ENCODE measurements at places on chromosomes 3 and 15.

- DNase-seq, result no peak
Observed at GRCh38 chr3:23624305-23624704, 181.4 kb upstream of the UBE2E1 start.

DNA sequence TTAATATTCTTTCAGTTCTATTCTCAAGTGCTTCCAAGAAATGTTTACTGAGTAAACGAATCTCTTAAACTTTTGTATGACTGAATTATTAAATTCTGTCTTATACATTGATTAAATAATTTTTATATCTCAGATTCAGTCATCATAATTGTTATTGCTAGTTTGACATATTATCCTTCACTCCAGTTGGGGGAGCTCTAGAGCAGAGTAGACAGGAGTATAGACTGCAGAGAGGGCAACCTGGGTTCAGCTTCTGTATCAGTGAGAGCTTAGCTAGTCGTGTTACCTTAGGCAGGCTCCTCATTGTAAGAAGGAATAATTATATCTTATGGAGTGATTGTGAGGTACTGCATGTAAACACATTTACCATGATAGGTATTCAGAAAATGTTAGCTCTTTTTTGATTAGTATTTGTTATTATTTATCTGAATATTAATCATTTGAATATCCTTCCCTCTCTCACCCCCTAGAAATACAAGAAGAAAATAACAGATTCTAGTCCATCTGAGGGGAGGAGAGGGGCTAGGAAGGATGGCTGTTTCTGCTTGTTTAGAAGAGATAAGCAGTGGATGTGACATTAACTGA is 31.0 kb upstream of the ZCWPW2 start:
- peak; percentile 30 for DNase-seq

DNA sequence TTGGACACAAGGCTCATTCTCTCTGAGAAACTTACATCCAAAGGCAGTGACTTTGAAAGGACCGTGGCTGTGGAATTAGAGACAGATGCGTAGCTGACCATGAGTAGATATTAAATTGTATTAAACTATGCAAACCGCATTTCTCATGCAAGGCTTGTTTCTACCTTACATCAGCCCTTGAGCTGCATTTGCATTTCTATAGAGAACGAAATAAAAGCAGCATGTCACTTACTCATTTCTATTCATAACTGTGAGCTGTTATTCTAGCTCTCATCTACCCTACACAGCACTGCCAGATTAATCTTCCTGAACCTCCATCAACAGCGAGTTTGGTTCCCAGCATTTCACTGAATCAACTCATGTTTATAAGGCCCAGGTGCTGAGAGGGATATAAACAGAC is 72.3 kb downstream of the THSD4 start:
- DNase-seq, result no peak

DNA sequence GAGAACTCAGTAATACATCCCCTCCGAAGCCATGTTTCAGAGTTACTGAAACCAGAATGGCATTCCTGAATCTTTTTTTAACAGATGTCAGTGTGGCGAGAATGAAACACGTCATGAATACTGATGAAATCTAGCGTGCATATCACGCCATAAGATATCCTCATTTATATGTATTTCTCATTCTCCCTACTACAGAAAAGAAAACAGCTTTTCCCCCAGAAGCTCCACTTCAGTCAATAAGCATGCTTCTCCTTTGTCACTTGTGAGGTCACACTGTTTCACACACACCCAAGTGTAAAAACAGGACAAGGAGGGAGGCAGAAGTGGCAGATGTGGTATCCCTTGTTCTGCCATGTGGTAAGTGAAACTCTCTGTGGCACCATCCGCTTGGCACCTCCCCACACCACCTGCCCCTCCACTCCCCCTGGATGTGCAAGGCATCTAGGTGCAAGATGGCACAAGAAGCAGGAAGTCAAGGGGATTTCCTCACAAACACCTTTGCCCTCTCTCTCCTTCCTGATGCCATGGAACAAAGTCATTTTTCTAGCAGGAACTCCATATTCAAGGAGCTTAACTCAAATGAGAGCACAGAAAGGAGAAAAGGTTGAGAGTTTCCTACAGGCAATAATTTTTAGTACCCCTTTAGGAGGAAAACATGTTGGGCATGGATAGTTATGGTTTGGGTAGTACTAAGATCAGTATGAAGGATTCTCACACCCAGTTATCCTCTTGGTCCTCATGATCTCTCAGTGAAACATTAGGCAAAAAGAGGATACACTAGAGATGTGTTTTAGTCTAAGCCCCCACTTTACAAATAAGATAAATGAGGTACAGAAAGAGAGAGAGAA is 47.5 kb upstream of the FRMD4B start:
- DNase-seq, result no peak

- no peak for DNase-seq
Observed at GRCh38 chr15:76340198-76340802, 3.7 kb downstream of the ISL2 start.

- DNase-seq, result no peak
Observed at GRCh38 chr3:52291508-52292181, 4.0 kb downstream of the GLYCTK start.

- DNase-seq, result no peak
Observed at GRCh38 chr15:58392611-58393161, 39.1 kb upstream of the LIPC start.

- no peak for DNase-seq
Observed at GRCh38 chr3:88628901-88629300, 478.5 kb upstream of the EPHA3 start.

DNA sequence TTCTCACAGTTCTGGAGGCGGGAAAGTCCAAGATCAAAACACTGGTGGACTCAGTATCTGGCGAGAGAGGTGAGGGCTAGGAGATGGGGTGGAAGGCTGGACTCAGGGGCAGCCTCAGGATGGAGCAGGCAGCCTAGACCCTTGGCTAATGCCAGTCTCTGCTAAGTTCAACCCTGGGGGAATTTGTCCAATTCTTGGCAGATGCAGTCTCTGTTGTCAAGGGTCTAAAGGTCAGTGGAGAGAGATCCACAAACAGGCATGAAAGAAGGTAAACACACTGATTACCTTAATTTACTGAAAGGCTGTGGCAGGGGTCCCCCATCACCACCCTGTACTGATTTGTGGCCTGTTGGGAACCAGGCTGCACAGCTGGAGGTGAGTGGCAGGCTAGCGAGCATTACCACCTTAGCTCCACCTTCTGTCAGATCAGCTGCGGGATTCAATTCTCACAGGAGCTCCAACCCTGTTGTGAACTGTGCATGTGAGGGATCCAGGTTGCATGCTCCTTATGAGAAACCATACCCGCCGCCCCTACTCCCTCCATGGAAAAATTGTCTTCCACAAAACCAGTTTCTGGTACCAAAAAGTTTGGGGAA is 32.5 kb upstream of the RHCG start:
- no peak for DNase-seq

DNA sequence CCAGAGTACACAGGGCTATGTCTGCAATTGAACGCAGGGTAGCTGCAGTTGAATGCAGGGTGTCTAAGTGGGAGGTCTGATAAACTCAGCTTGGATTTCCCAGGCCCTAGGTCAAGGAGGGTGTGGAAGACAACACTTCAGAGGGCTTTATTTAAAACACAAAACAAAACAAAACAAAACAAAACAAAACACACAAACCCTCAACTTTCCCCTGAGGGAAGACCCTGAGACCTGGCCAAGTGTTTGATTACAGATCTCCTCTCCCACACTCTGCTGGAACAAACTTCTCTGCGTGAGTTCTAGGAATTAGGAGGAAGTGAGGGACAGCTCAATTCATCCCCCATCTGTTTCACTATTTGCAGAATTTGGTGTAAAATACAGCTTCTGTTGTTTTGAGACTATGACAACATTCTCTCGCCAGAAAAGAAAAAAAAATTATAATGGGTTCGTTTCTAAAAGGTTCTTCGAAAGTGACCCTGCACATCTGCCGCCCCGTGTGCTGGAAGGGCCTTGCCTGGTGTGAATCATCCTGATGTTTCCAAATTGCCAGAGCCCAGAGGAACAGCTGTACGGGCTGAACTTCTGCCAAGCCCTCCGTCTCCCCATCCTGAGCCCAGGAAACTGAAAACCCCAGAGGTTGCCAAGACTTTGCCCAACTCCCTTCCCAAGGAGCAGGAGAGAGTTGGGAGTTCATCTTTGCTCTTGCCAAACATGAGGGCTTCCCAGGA is 73.3 kb upstream of the RAD18 start:
- no peak for DNase-seq

- no peak for DNase-seq
Observed at GRCh38 chr15:91424001-91424400, 323.9 kb downstream of the SV2B start.

- no peak for DNase-seq
Observed at GRCh38 chr3:127899200-127899599, 15.8 kb upstream of the KBTBD12 start.

GRCh38 chr15:39269821-39270220 is 311.1 kb upstream of the THBS1 start:
- no peak for DNase-seq

GRCh38 chr3:62795978-62796657 is 79.1 kb downstream of the CADPS start:
- no peak for DNase-seq

GRCh38 chr3:5122030-5122740 is at the start of gene ARL8B:
TSS of gene ARL8B (plus strand) at chr3:5122292. CDS start at chr3:5122466, 174 bp downstream.
- DNase-seq, result peak; percentile 73

DNA sequence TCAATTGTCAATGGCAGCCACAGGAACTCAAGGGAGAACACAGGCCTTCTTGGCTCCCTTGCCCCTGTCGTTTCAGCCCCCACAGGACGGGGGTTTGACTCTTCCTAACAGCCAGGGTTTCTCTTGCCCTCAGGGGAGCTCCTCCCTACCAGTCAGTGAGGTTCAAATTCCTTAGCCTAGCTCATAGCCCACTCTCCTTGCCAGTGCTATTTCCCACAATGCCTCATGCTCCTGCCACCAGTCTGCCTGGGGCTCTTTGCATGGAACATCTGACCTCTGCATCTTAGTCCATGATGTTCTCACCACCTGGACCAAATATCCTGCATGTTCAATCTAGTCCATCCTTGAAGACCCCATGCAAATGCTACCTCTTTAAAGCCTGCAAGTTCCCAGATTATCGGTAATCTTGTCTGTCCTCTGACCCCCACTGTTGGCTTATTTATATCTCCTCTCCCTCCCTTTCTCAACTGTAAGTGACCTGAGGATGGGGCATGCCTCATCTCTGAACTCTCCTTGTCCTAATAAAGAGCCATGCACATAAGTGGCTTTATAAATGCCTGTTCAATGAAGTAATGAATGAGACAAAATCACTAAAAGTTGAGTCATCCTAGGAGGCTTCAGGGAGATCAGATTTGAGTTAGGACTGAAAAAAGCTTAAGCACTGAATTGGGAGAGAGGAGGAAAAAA is 78.0 kb downstream of the MYO1E start:
- DNase-seq, result peak; percentile 70

- DNase-seq, result no peak
Observed at GRCh38 chr3:64502284-64502683, 185.5 kb downstream of the ADAMTS9 start.

DNA sequence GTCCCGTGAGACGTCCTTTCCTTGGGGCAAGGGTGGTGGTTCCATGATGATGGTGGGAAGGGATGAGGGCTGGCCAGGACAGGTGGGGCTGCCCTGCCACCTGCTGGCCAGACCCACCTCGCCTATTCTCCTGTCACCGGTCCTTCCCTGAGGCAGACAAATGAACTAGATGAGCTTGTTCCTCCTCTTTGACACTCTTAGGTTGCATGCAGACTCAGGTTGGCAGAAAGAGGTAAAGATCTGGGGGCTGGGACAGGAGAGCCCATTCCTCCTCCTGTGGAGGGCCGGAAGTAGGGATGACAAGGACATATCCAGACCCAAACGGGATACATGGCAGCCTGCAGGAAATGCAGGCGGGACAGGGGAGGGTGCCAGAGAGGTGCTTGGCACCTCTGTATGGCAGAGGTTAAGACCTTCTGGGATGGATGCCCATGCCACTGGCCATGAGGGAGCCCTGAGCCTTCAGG is 38.6 kb downstream of the ACSBG1 start:
- no peak for DNase-seq

GRCh38 chr15:74209560-74209958 is 7.0 kb upstream of the STRA6 start:
- DNase-seq, result no peak

GRCh38 chr3:123817413-123817812 is 66.7 kb downstream of the MYLK start:
- no peak for DNase-seq

DNA sequence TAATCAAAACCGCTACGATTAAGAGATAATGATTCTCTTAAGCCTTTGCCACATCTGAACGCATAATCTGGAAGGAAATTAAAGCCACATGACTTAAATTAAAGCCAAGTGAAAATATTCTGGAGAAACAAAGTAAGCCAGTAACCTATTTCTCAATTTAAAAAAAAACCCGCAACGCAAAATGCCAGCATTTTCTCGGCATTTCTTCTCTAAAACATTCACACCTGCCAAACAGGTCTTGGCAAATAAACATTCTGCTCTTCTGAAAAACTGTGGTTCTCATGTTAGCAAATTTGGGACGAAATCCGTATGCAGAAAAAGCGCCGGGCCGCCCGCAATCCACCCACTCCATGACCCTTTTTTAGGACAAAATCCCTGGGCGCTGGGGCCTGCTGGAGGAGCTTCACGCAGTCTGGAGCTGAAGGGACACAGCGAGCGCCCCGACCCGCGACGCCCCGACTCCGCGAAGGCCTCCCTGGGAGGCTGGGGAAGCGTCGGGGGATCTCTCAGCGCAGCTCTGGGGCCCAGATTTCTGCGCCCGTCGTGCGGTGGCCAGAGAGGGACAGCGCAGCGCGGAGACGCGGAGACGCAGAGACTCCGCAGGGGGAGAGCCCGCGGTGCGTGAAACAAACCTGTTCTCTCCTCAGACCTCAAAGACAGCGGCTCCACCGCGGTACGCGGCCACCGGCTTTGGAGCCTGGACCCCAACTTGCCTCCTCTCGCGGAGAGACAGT is 471 bp downstream of the NKIRAS1 start:
- DNase-seq, result no peak

DNA sequence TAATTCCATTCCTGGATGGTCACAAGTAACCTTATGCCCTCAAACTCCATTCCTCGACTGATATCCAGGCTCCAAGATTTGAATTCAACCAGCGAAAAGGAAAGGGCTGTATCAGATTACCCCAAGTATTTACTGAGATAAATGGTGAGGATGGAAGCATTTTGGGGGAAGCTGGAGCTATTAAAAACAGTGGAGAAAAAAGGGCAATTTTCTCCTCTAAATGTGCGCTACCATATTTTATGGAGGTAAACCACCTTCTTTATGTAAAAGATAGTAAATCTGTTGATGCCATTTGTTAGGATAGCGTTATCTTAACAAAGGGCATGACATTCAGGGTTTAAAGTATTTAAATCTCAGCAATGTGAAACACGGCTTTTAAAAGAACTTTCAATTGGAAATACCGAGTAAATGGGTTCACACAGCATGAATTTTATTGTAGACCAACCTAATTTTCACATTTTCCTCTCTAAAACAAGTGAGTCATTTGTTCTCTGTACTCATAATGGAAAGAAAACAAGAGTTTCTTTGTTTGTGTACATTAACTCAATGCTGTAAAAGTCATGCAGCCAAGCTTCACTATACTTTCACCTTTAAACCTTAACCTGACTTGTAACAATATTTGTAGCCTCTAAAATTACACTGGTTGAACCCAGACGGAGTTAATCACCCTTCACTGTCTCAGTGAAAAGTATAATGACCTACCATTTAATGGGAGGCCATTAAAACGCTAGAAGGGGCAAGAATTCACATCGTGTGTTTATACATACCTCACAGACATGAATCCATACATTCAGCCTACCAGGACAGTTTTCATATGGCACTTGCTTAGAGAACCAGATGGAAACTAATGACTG is 773.4 kb downstream of the ROBO1 start:
- DNase-seq, result no peak

GRCh38 chr3:172189987-172190603 is 150.7 kb downstream of the FNDC3B start:
- no peak for DNase-seq

GRCh38 chr3:69865925-69866679 is 126.8 kb downstream of the MITF start:
- DNase-seq, result no peak

Data from amniotic stem cell (primary cell).